NCI-H345 (cell line): ENCODE measurements at places on chromosomes 13 and 19.

DNA sequence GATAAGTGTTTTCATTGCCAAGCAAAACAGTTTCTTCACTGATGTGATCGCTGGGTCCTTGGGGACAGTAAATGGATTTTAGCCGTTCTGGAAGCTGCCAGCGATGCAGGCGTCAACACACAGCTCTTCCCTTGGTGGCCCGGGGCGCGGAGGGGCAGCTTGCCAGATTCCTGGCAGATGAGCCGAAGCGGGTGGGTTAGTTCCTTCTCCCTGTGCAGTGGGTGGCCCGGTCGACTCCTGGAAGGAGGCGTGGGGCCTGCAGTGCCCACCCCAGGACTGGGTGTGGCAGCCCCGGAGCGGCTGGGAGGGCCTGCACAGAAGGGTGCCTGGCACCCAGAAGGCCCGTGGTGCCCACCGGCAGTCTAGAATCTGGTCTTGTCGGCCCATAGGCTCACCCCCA, 69.0 kb downstream of the KDM4B start:
- peak; percentile 91 for DNase-seq

DNA sequence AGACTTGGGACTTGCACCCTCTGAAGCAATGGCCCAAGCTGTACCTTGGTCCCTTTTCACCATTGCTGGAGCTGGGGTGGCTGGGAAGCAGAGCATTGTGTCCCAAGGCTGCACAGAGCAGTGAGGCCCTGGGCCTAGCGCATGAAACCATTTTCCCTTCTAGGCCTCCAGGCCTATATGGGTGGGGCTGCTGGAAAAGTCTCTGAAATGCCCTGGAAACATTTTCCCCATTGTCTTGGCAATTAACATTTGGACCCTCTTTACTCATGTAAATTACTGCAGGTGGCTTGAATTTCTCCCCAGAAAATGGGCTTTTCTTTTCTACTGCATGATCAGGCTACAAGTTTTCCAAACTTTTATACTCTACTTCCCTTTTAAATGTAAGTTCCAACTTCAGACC, 510.5 kb downstream of the SLITRK6 start:
- no peak for DNase-seq

DNA sequence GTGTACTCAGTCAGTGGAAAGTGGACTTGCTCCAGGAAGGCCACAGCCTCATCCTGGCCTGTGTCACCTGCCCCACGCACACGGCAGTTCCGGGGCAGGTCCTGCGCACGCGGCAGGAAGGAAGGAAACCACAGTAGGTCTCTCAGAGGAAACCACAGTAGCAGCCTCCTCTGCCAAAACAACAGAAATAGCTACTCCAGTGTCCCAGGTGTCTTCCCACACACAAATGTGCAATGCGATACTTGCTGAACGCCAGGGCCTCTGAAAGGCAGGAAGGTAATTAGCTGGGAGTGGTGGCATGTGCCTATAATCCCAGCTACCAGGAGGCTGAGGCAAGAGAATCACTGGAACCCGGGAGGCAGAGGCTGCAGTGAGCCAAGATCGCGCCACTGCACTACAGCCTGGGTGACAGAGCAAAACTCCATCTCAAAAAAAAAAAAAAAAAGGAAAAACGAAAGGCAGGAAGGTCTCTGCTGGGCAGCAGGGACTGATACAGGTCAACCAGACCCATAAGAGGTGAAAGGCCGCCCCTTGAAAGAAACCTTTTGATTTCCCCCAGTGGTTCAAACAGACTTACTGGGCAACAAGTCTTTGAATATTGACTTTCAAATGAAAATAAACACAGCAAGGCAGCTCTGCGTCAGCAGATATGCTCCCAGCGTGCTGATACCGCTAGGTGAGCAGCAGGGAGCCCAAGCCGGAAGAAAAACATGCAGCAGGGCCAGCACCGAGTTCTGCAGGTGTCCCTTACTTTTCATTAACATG, 49.5 kb downstream of the CRYL1 start:
- no peak for DNase-seq

DNA sequence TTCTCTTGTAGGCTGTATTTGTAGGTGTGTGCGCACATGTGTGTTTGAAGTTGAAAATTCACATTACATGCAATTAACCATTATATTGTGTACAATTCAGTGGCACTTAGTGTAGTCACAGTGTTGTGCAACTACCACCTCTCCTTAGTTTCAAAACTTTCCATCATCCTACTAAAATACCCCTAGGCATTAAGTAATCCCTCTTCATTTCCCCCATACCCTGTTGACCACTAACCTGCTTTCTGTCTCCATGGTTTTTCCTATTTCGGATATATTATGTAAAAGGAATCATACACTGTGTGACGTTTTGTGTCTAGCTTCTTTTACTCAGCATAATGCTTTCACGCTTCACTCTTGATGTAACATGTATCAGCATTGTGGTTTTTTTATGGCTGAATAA, 16.1 kb downstream of the LSM14A start:
- DNase-seq: no peak

DNA sequence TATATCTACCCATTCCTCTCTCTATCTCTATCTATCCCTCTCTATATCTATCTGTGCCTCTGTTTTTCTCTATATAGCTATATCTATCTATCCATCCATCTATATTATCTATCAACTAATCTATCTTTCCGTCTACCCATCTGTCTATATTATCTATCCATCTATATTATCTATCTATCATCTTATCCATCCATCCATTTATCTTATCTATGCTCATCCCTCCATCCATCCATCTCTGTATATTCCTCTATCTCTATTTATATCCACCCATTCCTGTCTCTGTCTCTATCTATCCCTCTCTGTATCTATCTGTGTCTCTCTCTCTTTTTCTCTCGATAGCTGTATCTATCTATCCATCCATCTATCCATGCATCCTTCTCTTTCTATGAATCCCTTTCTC, 14.2 kb downstream of the PTGER1 start:
- no peak for DNase-seq

- DNase-seq: no peak
Measured at GRCh38 chr13:51697855-51698254, 106.1 kb downstream of the DHRS12 start.

DNA sequence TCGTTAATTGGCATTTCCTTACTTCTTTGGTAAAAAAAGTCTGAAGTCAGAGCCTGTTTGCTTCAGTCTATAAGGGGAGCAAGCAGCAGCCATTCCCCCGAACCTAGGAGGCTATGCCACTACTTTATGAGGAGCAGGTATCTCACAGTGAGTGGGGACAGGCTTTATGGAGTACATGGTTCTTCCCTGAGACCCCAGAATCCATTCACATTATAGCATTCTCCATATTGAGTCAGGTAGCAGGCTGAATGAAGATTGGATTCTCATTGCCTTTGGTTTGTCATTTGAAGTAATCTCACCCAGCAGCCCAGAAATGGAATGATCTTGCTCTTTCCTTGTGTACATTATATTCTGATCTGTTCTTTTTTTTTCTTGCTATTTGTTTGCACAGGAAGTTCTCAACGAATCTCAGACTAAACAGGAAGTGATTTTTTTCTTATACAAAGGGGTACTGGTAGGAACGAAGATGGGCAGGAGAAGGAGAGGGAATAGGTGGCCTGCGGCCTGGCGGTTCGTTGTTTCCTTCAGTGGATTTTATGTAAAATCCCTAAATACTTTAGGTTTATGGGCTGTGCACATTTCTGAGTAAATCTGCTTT, 74.4 kb downstream of the ARHGAP35 start:
- no peak for DNase-seq

DNA sequence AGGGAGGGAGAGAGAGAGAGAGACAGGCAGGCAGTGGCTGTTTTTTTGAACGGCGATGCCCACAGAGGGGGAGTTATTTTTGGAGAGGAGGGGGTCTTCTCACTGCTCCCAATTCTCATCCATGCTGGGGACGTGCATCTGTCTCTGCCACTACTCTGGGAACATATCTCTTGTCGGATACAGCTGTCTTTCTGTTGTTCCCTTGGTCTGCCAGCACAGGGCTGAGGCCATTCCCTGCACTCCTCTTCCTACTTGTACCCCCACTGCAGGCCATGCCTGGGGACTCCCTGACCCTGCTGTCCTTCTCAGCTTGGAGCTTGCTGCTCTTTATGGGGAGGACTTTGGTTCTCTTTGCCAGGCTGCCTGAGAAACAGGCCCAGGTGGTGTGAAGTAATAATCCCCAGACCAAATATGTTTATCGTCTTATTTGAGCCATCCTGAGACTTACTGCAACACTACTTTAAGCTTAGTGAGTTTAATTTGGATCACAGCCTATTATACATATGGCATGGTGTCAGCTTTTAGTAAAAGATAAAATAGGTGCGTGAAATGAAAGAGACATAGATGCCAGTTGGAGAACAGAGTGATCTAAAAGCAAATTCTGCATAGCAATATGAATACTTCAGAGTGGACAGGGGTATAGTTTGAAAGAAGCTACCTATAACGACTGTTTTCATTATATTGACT, 19.1 kb downstream of the LRCH1 start:
- no peak for DNase-seq

DNA sequence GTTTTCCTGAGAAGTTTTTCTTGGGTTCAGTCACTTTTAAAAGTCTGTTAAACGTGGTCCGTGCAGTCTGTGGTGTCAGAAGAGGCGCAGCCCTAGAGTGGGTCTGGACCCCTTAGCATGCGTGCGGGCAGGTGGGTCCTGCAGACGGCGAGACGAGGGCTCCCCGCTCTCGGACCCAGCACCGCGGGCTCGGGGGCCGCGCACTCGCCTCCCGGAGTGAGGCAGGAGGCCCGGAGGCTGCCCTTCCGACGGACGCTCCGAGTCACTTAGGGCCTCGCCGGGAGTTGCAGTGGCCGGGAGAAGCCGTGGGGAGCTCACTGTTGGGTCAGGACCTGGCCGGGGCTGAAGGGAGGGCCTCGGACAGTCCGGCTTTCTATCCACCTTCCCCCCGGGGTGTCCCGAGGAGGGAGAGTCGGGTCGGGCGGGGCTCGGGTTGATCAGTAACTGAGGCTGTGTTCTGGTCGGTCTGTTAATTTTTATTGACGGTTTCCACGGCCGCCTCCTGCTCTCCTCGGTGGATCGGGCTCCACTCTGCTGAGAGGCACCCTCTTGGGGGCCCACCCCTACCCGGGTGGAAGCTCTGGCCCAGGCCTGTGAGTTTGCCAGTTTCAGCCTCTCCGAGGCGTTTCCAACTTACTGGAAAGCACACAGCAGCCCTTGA, 1.3 kb downstream of the PTBP1 start:
- no peak for DNase-seq
